ENCODE measurements at places on chromosomes 1 and 21. TPM values are rescaled to one million over a fixed set of nuclear protein-coding genes. Genes with fewer than 3 reads are reported as not detected.

The LCE2B gene
- not detected for total RNA-seq

DNA sequence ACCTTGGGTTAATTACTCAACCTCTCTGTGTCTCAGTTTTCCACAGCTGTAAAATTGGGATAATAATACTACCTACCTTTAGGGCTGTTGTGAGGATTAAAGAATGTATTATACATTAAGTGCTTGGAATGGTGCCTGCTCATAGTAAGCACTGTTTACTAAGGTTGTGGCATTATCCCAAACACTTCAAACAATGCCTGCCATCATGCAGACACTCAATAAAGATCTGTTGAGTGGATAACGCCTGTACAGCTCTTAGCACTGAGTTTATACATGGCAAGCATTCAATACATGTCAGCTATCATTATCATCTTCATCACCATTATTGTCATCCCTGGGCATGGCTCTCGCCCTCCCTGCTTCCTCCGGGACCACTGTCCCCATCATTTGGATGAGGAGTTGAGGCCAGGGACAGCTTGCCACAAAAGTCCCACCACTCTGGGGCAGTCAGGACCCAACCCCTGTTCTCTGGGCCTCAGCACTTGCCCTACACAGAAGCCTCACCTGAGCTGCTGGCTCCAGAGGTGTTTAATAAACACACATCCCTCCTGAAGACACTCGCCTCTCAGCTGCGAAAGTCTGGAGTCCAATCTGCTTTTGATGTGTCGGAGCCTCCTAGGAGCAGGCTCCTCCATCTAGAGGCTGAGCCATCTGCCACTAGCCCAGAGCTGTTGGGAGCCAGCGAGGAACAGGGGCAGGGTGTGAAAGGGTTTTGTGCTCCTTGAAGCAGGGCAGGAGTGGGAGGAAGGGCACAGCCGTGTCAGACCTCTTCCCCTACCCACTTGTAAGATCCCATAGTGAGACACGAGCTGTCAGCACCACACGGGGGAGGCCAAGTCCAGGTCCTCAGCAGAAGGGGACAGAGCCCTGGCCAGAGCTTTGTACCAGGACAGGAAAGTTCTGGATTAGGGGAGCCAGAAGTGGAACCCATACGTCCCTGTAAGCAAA is 80.9 kb upstream of the ZC3H12A start:
- no peak for DNase-seq

The ACTN2 gene
- total RNA-seq, result not detected

- peak; percentile 23 for DNase-seq
Measured at GRCh38 chr1:58815069-58815685, 31.3 kb upstream of the JUN start.

DNA sequence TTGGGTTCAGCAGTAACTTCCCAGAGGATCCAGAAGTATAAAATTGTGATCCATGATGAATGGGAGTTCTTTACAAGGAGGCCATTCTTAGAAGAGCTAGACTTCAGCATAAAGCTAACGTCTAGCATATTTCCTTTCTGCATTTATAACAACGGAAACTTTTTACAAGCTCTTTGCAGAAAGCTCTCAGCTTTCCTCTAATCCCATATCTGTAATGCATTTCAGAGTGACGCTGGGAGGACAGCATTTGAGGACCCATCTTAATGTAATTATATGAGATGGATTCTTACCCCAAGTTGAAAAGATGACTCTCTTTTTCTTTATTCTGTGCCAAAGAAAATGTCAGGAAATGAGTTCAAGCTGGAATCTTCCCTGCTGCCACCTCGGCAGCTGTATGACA is 132.0 kb upstream of the CACHD1 start:
- DNase-seq, result no peak

DNA sequence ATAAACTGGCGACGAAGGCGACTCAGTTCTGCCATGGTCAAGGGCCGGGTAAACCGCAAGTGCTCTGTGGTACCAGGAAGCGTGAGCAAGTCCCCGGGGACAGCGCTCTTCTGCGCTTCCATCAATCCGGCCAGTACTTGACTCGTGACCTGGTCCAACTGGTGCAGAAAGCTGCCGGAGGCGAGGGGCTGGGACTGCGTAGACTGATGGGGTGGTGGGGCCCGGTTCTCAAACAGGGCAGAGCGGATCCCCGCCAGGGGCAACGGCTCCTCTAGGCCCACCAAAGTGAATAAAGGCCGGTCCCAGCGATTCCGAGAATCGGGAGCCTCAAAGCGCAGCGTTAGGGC is 852 bp downstream of the KTI12 start:
- no peak for DNase-seq

DNA sequence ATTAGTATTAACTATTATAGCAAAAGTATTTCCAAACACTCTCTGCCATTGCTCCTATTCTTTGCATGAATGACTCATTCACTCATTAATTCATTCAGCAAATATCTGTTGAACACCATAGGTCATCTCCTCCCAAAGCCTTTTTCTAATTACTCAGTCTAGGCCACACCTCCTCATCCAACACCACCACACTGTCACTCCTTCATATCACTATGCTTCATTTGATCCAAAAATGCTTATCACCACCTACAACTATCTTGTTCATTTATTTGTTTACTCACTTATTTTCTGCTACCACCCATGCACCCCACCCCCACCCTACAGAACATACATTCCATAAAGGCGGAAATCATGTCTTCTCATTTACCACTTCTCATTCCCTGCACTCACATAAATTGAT is 94.4 kb upstream of the TNFSF4 start:
- no peak for DNase-seq

Measured in GM12878 (cell line).